ENCODE measurements at places on chromosomes 7 and 10. TPM values are rescaled to one million over a fixed set of nuclear protein-coding genes. Genes with fewer than 3 reads are reported as not detected.

The NPTX2 gene
- total RNA-seq: 5.1 TPM

The ADCY1 gene
- total RNA-seq: 0.05 TPM

The NCF1 gene
- not detected for total RNA-seq

The AUTS2 gene
- 65.3 TPM for total RNA-seq

The NPC1L1 gene
- not detected for total RNA-seq

The TAS2R16 gene
- not detected for total RNA-seq

The TMEM140 gene
- not detected for total RNA-seq

The ZNF3 gene
- total RNA-seq: 39.2 TPM

The ACSM6 gene
- not detected for total RNA-seq

The SEMA3A gene
- 3.7 TPM for total RNA-seq

Measured in osteocyte (in vitro differentiated cells).